Activated naive CD4-positive, alpha-beta T cell treated with anti-CD3 and anti-CD28 coated beads, Interleukin-2, amount 10 ng/mL, durations not matched to agents 7 days and 5 days (primary cell): ENCODE measurements at places on chromosomes 1 and 21.

DNA sequence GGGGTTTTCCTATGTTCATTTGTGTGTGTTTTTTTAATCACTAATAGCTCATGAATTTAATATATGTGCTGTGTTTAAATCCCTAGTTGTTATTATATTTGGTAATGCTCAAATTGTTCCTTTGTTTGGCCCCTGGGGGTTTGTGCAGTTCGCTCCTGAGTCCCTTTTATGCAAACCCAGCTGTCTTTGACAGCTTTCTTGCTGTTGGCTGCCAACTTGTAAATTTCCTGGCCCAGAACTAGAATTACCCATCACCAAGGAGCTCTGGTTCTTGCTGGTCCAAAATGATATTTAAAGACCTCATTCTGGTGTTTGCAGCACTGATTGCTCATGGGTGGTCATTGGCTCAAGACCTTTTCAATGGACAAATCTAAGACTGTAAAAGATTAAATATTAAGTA is 39.6 kb upstream of the PGBD5 start:
- H3K4me3 ChIP-seq = no peak overlapping the region
- no peaks in the 10 kb centered on the region for H3K4me1 ChIP-seq
- H3K27ac ChIP-seq = no peak overlapping the region
- peaks cover 11% of the 10 kb centered on the region for H3K27me3 ChIP-seq
- no peak for DNase-seq

DNA sequence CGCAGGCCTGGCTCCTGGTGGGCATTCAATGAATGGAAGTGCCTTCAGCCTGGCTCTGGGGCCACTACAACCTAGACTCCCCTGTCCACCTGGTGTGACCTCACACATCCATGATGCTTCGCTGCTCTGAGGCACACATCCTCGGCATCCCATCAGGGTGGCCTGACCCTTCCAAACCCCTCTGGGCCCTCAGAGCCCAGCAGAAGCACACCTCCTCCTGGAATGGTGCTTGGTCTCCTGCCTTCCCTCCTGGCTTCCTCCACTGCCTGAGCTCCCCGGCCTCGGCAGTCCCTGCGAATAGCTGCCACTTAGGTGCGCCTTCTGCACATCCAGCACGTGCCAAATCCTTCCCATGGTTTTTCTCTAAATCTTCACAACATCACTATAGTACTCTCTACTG is 133.8 kb downstream of the GLIS1 start:
- H3K4me1 ChIP-seq = peaks cover 11% of the 10 kb centered on the region
- no peak overlapping the region for H3K27ac ChIP-seq

DNA sequence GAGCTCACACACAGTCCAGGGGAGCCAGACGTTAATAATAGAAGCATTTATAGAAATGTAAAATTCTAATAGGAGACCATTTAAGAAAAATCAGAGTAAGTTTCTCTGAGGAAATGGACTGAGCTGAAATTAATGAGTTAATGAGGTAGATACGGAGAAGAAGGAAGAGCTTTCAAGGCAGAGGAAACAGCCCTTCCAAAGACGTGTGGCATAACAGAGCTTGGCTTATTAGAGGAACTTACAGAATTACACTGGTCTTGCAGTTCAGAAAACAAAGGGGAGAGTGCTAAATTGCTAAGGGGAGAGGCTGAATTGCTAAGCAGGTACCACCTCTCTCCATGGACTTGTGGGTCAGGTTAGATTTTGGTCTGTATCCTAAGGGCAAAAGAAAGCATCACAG is 8.2 kb upstream of the PIGK start:
- H3K27me3 ChIP-seq = no peaks in the 10 kb centered on the region
- DNase-seq = no peak
- H3K4me3 ChIP-seq = no peak overlapping the region
- no peaks in the 10 kb centered on the region for H3K4me1 ChIP-seq
- H3K36me3 ChIP-seq = peaks cover 8% of the 10 kb centered on the region

- no peaks in the 10 kb centered on the region for H3K27me3 ChIP-seq
- no peak overlapping the region for H3K27ac ChIP-seq
- no peaks in the 10 kb centered on the region for H3K36me3 ChIP-seq
These were observed 178.4 kb downstream of the HS2ST1 start for GRCh38 chr1:87092846-87093245.

- peak overlapping the region; percentile 5 for H3K4me3 ChIP-seq
- peaks cover 49% of the 10 kb centered on the region for H3K4me1 ChIP-seq
These were observed 15.2 kb downstream of the BCAN start for GRCh38 chr1:156656806-156657740.

DNA sequence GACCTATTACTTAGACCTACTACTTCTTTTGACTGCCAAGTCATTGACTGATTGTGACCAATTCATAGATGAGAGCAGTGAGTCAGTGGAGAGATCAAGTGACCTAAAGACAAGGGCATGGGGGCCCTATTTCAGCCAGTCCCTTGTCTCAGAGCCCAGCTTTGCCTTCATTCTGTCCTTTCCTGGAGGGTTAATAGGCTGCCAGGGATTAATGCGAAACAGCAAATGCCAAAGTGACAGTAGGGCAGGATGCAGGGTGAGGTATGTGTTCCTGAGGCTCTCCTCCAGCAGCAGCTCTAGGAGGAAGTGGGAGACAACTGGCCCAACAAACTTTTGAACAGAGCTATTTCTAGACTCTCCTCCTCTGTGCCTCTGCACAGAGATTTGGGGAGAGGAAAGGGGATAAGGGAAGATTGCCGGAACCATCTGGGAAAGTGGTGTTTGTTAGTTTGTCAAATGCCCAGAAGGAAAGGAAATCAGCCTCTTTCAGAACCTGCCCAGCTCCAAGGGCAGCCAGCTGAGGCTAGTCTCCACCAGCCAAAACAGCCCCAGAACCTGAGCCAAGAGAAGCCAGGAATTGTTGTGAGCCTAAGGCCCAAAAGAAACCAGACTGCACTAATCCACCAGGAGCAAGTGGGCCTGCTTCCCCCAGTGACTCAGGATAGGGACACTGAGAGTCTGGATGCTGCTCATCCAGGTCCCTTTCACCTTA is 4.9 kb upstream of the S100A3 start:
- H3K4me1 ChIP-seq = peaks cover 21% of the 10 kb centered on the region
- no peak overlapping the region for H3K4me3 ChIP-seq
- H3K36me3 ChIP-seq = no peaks in the 10 kb centered on the region
- DNase-seq = peak; percentile 5
- no peak overlapping the region for H3K27ac ChIP-seq

DNA sequence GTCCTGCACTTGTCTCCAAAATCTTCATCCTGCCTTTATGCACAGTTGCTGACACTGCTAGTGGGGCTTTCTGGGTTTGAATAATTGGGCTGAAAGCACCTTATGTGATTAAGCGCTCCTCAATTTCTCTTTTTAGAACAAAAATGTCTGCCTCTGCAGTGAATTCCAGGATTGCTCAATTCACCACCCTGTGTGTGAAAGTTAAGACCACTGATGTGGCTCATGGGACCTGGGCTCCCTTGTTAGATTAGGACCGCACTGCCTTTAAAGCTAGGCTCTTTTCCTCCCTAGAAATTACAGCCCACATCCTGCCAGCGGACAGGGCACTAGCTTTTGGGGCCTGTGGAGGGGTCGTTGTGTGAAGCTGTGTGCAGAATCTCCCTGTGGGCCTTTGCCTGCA is 18.8 kb downstream of the KIAA1614 start:
- no peak overlapping the region for H3K27ac ChIP-seq
- no peaks in the 10 kb centered on the region for H3K36me3 ChIP-seq
- H3K27me3 ChIP-seq = peaks cover 19% of the 10 kb centered on the region
- no peak overlapping the region for H3K4me3 ChIP-seq

DNA sequence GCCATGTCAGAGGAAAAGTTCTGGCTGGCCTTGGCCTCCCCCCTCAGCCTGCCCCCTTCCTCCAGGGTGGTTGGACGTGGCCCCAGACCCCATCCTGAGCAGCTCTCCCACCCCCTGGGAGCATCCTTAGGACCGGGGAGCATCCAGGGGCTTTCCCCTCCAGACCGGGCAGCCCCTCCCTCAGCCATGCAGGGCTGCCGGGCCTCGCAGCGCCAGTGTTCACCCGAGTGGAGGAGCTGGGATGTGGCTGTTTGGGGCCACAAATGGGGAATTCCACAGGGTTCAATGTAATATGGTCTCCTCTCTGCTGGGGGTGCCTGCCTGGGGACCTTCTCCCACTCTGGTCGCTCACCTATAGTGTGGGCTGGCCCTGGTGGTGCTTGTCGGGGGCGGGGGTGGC is 4.2 kb upstream of the PFKL start:
- no peak overlapping the region for H3K27ac ChIP-seq
- H3K4me3 ChIP-seq = no peak overlapping the region
- H3K27me3 ChIP-seq = peaks cover 15% of the 10 kb centered on the region
- peaks cover 31% of the 10 kb centered on the region for H3K4me1 ChIP-seq

- H3K27me3 ChIP-seq = peaks cover 3% of the 10 kb centered on the region
- DNase-seq = no peak
- no peak overlapping the region for H3K27ac ChIP-seq
These were observed 306.4 kb upstream of the VAMP3 start for GRCh38 chr1:7464736-7465135.

DNA sequence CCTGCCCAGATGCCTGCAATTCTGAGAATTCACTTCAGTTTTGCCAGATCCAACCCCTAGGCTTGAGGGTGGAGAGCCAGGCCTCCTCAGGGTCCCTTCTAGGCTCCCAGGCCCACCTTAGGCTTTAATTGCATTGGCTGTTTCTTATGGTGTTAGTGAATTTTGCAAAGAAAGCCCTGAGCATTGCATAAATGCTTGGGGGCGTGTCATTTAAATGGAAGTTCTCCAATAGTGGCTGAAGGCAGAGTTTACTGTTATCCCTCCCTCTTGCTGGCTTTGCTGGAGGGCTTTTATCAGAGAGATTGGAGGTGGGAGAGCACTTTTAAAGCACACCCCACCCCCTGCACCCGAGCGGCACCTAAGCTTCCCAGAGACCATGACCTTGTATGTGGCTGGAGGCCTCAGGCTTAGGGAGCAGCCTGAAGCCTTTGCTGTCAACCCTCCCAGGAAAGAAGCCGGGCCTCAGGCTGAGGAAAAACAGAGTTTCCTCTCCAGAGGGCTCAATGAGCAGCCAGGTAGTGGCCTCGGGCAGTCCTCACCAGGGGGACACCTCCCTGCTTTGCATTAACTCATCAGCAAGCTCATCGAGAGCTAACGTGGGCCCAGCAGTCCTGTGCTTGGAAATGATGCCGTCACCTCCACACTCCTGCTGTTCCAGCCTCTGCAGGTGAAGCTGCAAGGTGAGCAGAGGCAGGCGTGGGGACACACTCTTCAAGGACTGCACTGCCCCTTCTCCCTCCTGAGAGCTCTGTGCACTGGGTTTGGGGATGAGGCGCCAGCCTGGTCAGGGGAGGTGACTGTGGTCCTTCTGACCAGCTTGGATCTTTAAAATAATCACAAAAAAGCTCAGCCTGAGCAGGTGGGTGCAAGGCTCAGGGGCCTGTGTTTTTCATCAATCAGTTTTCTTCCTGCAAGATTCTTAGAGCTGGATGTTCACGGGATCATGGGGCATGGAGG is 58.0 kb downstream of the STUM start:
- H3K4me1 ChIP-seq = no peaks in the 10 kb centered on the region
- no peaks in the 10 kb centered on the region for H3K36me3 ChIP-seq
- H3K27me3 ChIP-seq = peaks cover 24% of the 10 kb centered on the region
- H3K27ac ChIP-seq = no peak overlapping the region
- DNase-seq = no peak

GRCh38 chr1:29457496-29458368 is 221.4 kb downstream of the PTPRU start:
- H3K36me3 ChIP-seq = no peaks in the 10 kb centered on the region
- H3K27me3 ChIP-seq = peaks cover 15% of the 10 kb centered on the region
- DNase-seq = no peak
- no peak overlapping the region for H3K27ac ChIP-seq
- H3K4me1 ChIP-seq = no peaks in the 10 kb centered on the region

DNA sequence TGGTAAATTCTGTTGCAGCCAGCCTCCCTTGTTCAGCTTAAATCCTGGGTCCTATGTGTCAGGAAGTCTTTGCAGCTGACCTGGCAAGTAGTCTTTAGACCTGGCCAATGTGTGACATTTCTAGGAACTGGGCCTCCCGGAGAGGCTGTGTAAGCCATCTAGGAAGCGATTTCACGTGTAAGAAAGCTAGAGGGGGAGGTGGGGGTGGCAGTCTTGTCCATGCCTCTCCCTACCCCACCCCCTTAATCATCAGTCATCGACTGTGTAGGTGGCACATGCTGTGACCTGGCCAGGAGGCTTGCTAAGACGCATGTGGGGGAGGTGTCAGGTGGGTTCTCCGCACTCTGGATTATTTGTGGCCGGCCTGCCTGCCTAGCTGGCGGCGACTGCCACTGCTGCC is 8.4 kb downstream of the C1orf226 start:
- no peak overlapping the region for H3K4me3 ChIP-seq
- no peak overlapping the region for H3K27ac ChIP-seq
- no peaks in the 10 kb centered on the region for H3K36me3 ChIP-seq
- no peak for DNase-seq

GRCh38 chr1:229940684-229941083 is 126.4 kb upstream of the GALNT2 start:
- H3K36me3 ChIP-seq = no peaks in the 10 kb centered on the region
- no peak for DNase-seq
- no peaks in the 10 kb centered on the region for H3K4me1 ChIP-seq
- peaks cover 19% of the 10 kb centered on the region for H3K27me3 ChIP-seq

GRCh38 chr1:175481126-175482070 is 262.0 kb downstream of the TNR start:
- no peaks in the 10 kb centered on the region for H3K4me1 ChIP-seq
- DNase-seq = no peak
- H3K4me3 ChIP-seq = no peak overlapping the region
- peaks cover 16% of the 10 kb centered on the region for H3K27me3 ChIP-seq
- no peak overlapping the region for H3K27ac ChIP-seq

- DNase-seq = no peak
- no peaks in the 10 kb centered on the region for H3K27me3 ChIP-seq
- no peak overlapping the region for H3K27ac ChIP-seq
- H3K4me1 ChIP-seq = no peaks in the 10 kb centered on the region
These were observed 12.3 kb downstream of the MYSM1 start for GRCh38 chr1:58687516-58687915.

GRCh38 chr1:104353580-104353979 is 603.9 kb downstream of the AMY1C start:
- DNase-seq = no peak
- no peaks in the 10 kb centered on the region for H3K4me1 ChIP-seq
- H3K27me3 ChIP-seq = no peaks in the 10 kb centered on the region
- no peak overlapping the region for H3K27ac ChIP-seq
- H3K4me3 ChIP-seq = no peak overlapping the region

- H3K36me3 ChIP-seq = peaks cover 4% of the 10 kb centered on the region
- H3K27me3 ChIP-seq = peaks cover 4% of the 10 kb centered on the region
- H3K27ac ChIP-seq = no peak overlapping the region
These were observed 4.0 kb downstream of the STPG1 start for GRCh38 chr1:24409535-24409934.

- no peaks in the 10 kb centered on the region for H3K36me3 ChIP-seq
- no peak overlapping the region for H3K4me3 ChIP-seq
- no peak overlapping the region for H3K27ac ChIP-seq
- H3K27me3 ChIP-seq = peaks cover 34% of the 10 kb centered on the region
- DNase-seq = no peak
- H3K4me1 ChIP-seq = peaks cover 14% of the 10 kb centered on the region
These were observed 13.0 kb upstream of the SLC6A9 start for GRCh38 chr1:44044071-44044801.

- no peak for DNase-seq
- peaks cover 42% of the 10 kb centered on the region for H3K27me3 ChIP-seq
- no peak overlapping the region for H3K27ac ChIP-seq
- no peaks in the 10 kb centered on the region for H3K4me1 ChIP-seq
- H3K4me3 ChIP-seq = no peak overlapping the region
These were observed 29.8 kb downstream of the TNNT2 start for GRCh38 chr1:201347498-201348210.
